ENCODE measurements at places on chromosomes 5 and 9.

GRCh38 chr9:91033797-91034196 is 232.2 kb downstream of the SYK start:
- peaks cover 50% of the 10 kb centered on the region for H3K4me1 ChIP-seq
- H3K27ac ChIP-seq, result no peak overlapping the region

DNA sequence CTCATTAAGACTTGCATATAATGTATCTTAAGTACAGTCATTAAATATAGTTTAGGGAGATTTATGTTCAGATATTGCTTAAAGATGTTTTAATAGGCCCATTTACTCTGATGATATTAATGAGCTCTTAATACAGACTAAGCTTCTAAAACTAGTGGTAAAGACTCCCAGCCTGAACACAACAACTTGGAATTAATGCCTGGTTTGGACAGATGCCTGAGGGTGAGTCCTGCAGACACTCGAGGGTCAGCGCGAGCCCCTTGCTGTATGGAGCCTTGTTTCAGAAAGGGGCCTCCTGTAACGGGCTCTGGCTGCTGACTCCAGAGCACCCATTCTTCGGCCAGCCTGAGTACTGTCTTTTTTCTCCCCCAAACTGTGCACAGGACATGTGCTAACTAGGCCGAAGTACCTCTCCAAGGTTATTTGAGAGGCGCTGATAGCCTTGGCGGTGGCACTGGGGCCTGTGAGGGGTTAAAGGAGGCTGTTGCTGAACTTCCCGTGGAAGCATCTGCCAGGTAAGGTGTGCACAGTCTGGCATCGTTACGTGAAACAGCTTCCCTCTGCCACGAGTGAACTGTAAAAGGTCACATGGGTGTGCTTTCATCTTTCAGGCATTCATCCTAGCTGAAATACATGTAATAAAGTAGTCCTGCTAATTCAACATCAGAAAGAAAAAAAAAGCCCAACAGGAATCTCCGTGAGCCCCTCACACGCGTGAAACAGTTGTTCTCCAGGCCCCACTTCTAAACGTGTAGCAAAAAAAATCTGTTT is 113.4 kb downstream of the MVB12B start:
- no peak overlapping the region for H3K4me3 ChIP-seq
- H3K4me1 ChIP-seq, result peaks cover 25% of the 10 kb centered on the region
- H3K36me3 ChIP-seq, result peaks cover 2% of the 10 kb centered on the region
- no peak overlapping the region for H3K27ac ChIP-seq
- no peak for DNase-seq

DNA sequence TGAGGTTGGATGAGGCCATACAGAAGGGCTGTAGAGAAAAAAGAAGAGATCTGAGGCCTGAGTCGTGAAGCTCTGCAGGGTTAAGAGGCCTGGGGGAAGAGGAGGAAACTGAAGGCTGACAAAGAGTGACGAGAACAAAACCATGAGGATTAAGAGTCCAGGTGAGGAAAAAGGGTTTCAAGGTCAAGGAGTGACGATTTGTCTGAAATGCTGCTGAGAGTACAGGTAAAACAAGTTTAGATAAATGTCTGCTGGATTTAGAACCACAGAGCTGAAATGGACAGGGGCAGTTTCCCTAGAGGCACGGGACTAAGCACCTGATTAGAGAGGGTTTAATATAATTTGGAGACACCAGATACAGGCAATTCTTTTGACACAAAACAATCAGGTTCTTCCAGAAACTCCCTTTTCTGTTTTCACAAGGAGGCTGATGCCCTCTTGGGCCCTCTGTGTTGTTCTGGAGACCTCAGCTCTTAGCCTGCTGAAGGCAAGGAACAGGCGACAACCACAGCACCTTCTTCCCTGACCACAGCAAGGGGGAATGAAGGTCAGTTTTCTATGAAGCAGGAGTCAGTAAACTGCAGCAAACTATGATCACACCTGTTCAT is 14.6 kb upstream of the GCNT1 start:
- H3K36me3 ChIP-seq, result peaks cover 6% of the 10 kb centered on the region
- DNase-seq, result no peak
- no peaks in the 10 kb centered on the region for H3K27me3 ChIP-seq

- DNase-seq, result no peak
- H3K27me3 ChIP-seq, result no peaks in the 10 kb centered on the region
- no peak overlapping the region for H3K4me3 ChIP-seq
Observed at GRCh38 chr5:176408590-176408989, 7.7 kb downstream of the CLTB start.

DNA sequence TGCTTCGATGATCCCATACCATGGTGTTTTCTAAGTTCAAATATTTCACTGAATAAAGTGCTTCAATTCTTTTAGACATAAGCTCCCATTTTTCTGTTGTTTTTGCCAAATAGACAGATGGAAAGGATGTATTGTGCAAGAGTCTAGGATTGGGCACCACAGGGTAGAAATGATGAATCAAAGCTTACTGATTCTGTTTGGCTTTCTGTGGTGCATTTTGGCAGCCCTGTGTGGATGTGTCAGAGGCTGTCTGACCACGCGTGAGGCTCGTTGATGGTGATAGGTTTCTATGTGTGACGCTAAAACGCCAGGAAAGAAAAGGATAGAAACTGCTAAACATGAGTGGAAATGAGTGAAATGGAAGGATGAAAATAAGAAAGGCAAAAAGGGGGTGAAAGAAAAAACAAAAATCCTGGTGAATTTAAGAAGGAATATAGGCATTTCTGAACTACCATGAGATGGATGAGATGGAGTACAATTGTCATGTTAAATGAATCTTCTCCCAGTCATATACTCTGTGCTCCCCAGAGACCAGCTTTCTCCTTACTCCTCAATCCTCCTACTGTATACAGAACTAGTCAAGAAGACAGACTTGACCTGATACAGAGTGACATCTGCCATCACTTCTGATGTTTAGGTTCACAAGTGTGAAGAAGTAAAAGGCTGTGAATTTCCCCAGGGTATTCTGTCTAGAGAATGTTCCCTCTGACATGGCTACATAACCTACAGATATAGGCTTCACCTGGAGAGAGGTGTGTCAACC is 54.4 kb downstream of the ANKH start:
- H3K36me3 ChIP-seq, result peaks cover 4% of the 10 kb centered on the region
- peak; percentile 77 for DNase-seq
- peak overlapping the region; percentile 8 for H3K27ac ChIP-seq
- peaks cover 76% of the 10 kb centered on the region for H3K4me1 ChIP-seq

GRCh38 chr5:39025456-39025855 is 48.7 kb downstream of the RICTOR start:
- peaks cover 9% of the 10 kb centered on the region for H3K36me3 ChIP-seq
- no peak overlapping the region for H3K27ac ChIP-seq
- no peak for DNase-seq
- H3K27me3 ChIP-seq, result no peaks in the 10 kb centered on the region

- peaks cover 92% of the 10 kb centered on the region for H3K4me1 ChIP-seq
- peak overlapping the region; percentile 5 for H3K27ac ChIP-seq
- H3K27me3 ChIP-seq, result no peaks in the 10 kb centered on the region
Observed at GRCh38 chr5:68277431-68277830, 61.9 kb downstream of the PIK3R1 start.

DNA sequence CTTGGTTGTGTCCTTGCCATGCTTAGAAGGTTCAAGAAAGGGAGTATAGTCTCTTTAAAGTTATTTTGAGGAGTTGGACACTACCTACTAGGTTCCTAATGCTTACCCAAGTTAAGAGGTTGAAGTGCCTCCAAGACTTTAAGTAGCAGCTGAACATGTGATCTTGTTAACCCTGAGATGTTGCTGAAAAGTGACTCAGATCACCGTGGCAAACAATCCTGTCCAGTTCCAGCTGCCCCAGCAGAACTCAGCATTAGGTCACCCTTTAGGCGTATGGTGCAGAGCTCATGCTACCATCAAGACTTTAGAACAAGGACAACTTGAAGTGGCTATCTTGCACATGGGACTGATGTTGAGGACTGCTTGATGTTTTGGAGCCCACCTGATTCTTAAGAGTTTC is 22.5 kb downstream of the ZNF462 start:
- no peaks in the 10 kb centered on the region for H3K27me3 ChIP-seq
- H3K36me3 ChIP-seq, result peaks cover 1% of the 10 kb centered on the region
- DNase-seq, result no peak
- no peak overlapping the region for H3K4me3 ChIP-seq
- H3K4me1 ChIP-seq, result no peaks in the 10 kb centered on the region

- H3K27ac ChIP-seq, result peak overlapping the region; percentile 100
- H3K4me1 ChIP-seq, result peaks cover 50% of the 10 kb centered on the region
- peak overlapping the region; percentile 92 for H3K4me3 ChIP-seq
- no peaks in the 10 kb centered on the region for H3K27me3 ChIP-seq
- no peak for DNase-seq
- peaks cover 25% of the 10 kb centered on the region for H3K36me3 ChIP-seq
Observed at GRCh38 chr5:163508753-163509152, 3.3 kb downstream of the MAT2B start.
